ENCODE measurements at places on chromosomes 1 and 21. TPM values are rescaled to one million over a fixed set of nuclear protein-coding genes. Genes with fewer than 3 reads are reported as not detected.

Gene OR2G6
- total RNA-seq = not detected

Gene BTBD8
- total RNA-seq = 2.1 TPM

Gene NPPB
- not detected for total RNA-seq

Gene S100A7A
- total RNA-seq = not detected

Gene GJA5
- total RNA-seq = 0.59 TPM

Gene SYT14
- total RNA-seq = 0.73 TPM
